ENCODE measurements at places on chromosomes 13 and 19.

- DNase-seq, result no peak
Measured at GRCh38 chr13:103898481-103898880, 832.3 kb upstream of the SLC10A2 start.

GRCh38 chr19:47446534-47447469, 24.9 kb downstream of the SLC8A2 start:
- no peak for DNase-seq

GRCh38 chr13:36712770-36713169, 39.0 kb downstream of the SERTM1 start:
- no peak for DNase-seq

- DNase-seq, result no peak
Measured at GRCh38 chr19:47370045-47370611, 21.0 kb downstream of the DHX34 start.

- DNase-seq, result no peak
Measured at GRCh38 chr19:4870025-4870700, 2.7 kb upstream of the PLIN3 start.

- no peak for DNase-seq
Measured at GRCh38 chr19:6074709-6075403, 35.4 kb downstream of the RFX2 start.

Data from Ammon's horn (tissue), 1 donor.